ENCODE measurements at places on chromosomes 12 and 14.

DNA sequence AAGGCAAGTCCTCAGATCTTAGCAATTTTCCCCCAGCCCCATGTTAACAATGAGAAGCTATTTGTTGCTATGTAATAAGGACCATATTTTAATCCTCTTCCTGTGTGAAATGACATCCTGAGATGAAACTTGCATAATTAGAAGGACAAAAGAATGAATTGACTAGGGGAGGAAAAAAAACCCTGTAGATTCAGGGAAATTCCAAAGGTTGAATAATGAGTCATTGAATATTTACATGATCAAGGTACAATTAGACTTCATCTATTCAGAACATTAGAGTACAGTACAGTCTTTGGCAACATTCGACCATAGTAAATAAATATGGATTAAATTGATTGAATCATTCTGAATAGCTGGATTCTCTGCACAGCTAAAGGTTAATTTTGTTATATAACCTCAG is 9.4 kb downstream of the MYBPC1 start:
- DNase-seq, result peak; percentile 24

DNA sequence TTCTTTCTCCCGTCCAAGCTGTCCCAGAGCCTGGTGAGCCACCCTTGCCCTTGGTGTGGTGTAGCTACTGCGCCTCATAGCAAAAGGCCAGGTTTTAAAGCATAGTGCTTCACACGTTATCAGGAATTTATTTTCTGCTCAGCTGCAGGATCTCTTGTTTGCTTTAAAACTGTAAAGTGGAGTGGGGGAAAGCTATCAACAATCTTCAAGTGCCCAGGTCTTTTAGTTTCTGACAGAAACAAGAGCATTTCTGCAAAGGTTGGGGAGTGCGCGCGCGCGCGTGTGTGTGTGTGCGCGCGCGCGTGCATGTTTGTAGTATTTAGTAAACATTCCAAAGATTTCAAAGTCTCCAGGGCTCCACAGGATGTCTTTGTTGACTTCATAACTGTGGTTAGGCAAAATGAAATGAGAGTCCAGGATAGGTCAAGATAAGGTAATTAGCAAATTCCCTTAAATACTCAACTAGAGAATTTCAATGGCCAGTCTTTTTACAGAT is 45.5 kb downstream of the EML1 start:
- DNase-seq, result no peak

GRCh38 chr14:105026033-105026785 is 5.3 kb upstream of the CDCA4 start:
- no peak for DNase-seq

DNA sequence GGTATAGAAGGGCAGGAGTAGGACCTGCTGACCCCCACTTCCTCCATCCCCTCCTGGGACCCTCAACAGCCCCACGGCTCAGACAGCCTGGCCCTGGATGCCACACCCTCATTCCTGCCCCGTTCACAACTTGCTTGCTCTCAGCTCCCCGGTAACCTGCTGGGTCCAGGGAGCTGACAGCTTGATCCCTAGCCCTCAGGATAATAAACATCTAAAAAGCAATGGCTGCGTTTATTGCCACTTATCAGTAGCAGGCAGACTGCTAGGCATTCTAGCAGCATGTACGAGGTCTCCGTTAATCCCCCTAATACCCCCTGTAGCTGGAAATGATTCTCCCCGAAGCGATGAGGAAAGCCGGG is 24.3 kb upstream of the RPLP0 start:
- DNase-seq, result no peak

DNA sequence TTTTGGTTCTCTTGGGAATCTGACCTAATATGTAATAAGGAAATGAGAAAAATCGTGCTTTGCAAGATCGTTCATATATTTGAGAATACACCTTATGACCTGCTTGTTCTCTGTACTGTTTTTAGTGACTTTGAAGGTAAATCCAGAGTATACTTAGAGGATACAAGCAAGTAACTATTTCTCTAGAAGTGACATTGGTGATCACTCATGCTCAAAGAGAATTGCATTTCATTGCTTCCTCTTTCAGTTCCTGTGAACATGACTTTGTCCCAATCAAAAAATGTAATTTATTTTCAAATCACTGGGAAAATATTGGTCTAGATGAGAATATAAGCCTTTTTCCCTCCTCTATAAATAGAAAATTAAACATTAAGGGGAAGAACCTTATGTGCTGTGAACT is 2.7 kb downstream of the KTN1 start:
- no peak for DNase-seq

DNA sequence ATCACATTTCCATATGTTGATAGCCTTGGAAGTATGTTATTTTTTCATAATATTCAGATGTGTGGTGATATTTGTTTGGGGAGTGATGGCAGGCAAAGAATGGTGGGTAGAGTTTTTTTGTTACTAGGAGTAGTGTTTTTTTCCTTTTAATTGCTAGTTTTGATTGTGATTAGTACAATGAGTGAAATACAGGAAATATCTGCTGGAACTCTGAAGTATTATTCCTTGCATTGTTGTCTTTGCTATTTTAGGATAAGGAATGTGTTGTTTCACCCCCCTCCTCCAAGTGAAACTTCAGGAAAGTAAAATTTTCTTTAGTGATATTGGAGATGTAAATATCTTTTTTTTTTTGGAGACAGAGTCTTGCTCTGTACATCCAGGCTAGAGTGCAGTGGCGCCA is 105.4 kb downstream of the DIP2B start:
- DNase-seq, result no peak

- no peak for DNase-seq
These were observed 98.2 kb downstream of the SNAPC1 start for GRCh38 chr14:61860294-61860918.

DNA sequence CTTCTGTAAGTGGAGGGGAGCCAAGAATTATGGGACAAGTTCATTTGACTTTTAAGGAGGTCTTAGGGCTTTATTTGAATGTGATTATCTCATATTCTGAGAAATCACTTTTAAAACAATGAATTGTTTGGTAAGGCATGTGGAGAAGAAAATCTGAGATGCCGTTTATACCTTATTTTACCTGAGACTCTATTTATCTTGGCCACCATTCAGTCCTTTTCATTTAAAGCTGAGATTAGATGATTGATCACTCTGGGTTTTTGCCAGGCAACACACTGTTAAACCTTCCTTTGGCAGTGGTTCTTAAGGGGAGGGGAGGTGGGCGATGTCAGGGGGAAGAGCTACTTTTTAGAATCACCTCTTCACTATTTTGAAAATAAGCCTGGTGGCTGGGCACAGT is 11.4 kb downstream of the CAND1 start:
- no peak for DNase-seq

GRCh38 chr12:47753021-47754001 is 5.4 kb downstream of the RAPGEF3 start:
- no peak for DNase-seq

GRCh38 chr14:65731933-65732506 is 319.5 kb downstream of the FUT8 start:
- DNase-seq, result no peak

GRCh38 chr14:50797250-50798047 is 33.5 kb downstream of the NIN start:
- no peak for DNase-seq

GRCh38 chr14:64825509-64825908 is 54.2 kb downstream of the SPTB start:
- no peak for DNase-seq

DNA sequence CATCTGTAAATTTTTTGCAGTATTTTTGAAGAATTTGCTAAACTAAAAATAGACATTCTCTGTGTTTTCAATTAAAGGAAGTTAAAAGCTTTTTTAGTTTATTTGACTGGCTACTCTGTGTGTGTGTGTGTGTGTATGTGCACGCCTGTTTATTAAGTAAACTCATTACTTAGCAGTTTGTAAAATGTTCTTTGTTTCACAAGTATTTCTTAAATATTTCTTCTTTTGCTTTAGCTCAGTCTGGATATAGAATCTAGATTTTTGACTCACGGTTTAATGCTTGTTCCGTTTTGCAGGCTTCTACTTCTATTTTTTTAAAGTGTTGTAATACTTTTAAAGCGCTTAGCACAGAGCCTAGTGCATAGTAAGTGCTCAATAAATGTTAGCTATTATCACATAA is 46.5 kb upstream of the KCNMB4 start:
- no peak for DNase-seq

DNA sequence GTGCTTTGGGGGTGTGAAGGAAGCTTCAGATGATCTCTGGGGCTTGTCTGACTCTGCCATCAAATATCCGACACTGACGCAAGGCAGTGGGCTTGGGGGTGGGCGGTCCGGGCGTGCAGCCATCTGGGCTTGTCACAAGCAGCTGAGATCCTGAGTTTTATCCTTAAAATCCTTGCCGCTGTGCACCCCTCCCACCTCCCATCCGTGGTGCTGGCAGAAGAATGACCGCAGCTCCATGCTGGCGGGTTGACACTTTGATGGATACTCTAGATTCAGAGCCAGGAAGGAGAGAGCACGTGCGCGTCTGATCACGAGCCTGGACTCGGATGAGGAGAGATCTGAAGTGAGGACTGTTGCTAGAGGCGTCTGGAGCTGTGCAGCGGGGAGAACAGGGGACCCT is 3.0 kb downstream of the ZFYVE21 start:
- DNase-seq, result no peak

DNA sequence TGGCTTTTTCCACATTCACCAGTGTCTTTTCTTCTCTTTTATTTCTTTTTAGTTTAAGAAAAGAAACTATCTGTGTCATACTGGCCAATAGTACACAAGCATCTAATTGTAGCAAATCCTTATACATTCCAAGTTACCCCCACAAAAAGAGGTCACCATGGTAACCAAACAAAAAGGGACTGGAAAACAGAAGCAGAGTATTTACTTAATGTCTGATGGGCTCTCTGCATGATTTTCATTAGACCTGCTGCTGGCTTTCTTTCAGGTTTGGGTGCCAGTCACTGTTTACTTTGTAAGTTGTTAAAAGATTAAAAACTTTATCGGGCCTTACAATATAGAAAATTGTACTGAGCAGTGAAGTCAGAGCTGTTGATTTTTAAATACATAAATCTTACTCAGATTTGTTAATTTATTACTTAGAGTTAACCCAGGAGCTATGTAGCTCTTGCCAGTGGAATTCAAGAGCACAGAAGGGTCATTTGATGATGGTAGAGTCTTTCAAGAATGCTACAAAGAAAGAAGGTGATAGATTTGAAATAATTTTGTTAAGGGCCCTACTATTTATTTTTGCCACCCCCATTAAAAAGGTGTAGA is 123.9 kb downstream of the BRMS1L start:
- no peak for DNase-seq

DNA sequence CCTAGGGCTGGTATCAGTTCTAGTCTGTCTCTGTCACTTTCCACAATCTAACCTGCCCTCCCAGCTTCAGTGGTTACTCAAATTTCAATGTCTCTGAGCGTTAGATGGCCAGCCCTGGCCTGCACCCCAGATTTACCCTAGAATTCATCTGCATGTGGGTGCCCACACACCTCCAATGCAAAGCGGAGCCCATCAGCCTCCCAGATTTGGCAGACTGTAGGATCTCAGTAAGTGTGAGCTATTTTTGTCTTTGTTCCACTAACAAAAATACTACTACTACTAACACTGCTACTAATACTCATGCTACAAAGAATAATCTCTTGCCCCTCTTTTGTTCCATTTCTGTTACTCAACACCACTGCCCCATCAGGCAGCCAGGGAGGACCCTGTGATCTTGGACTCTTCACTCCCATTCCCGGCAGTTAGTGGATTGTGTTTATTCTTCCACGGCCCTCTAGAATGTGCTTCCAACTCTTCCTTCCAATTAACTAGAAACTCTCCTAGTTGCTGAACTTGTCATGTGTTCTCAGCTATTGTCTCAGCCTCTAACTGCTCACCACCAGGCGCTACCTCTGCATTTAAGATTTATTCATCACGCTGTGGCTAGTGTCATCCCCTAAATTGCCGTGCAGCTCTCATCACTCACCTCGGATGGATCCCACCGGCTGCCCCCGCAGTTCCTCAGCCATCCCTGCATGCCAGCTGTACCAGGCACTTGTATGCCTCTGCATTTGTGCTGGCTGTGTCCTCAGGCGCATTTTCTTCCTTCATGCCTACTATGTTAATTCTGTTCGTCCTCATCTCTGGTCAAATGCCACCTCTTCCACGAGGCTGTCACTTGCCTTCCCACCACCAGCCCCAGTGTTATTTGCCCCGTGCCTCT is 150.6 kb upstream of the HIF1A start:
- no peak for DNase-seq

GRCh38 chr14:97945631-97946030 is 1148.4 kb downstream of the VRK1 start:
- DNase-seq, result no peak

DNA sequence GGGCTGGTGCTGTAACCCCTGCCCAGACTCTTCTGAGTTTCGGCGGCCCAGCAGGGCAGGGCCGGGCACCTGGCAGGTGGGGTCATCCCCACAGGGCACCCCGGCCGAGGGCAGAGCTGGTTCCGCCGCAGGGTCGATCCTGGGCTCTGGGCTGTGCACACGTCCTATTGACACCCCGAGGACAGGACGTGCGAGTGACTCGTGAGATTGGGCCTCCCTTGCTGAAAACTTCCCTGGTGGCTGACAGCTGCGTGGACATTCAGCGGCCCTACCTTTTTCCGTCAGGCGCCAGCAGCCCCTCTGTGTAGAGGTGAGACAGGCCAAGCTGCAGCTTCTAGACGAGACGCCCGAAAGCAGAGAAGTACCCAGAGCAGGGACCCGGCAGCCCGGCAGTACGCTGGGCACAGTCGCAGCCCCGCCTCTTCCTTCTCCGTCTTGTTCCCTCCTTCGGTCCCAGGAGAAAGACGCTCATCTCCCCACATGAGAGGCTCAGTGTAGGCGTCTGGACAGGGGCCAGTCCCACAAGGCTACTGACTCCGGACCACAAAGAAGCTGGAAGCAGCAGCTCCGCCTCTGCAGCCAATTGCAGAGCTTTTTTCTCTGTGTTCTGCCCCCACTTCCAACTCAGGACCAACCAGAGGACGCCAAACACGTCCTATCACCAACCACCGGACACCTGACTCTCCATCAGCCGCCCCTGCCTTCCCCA is at the start of gene LRCOL1:
Gene LRCOL1, minus strand, starts transcription at position 532 of the 709 bp plus-strand sequence. CDS start 4,331 bp downstream, outside the sequence.
- no peak for DNase-seq

DNA sequence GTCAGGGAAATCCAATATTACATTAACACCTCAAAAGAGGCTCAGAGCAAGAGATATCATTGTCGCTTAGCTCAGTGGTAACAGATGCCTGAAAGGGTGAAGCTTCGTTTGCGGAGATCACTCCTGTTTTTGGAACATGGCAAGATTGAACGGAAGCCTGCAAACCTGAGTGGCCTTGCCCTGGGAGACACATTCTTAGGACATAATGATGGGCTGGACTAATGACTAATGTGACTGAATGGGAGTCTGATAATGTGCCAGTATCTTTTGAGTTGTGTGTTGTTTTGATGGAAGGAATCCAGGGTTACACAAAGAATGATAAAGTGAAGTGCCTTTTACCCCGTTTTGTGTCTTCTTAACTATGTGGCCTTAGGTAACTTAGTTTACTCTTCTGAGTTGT is 109.3 kb upstream of the IFNG-AS1 start:
- no peak for DNase-seq

Data from NCI-H1048 (cell line).